ENCODE measurements at places on chromosomes 2 and 18.

DNA sequence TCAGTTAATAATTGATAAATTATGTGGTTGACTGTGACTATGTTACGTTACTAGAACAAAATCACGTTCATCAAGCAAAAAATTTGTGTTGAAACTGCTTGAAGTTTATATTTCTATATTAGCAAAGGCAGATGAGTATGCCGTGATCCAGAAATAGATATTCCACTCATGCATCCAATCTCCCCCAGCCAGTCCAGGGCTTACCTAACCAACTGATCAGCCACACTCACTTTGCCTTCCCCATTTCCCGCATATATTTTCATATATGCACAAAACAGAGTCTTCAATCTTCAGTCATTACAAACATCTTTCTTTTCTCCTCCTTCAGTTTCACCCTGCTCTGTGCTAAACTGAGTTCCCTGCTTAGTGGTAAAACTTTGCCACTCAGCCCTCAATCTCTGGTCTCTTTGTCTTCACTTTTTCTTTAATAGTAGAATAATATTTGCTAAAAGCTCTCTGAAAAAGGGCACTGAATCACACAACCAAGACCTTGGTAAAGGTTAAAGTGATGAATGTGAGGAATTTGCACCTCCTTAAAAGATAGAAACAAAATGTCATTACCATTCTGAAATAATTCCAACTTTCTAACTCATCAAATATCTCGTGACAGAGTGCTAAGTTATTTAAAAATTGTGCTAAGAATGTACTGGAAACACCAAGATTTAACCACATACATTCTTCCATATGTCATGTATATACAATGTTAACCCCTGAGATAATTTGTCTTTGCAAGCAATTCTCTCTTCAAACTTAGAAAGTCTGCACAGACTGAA is 893.2 kb upstream of the CRIM1 start:
- DNase-seq: no peak

DNA sequence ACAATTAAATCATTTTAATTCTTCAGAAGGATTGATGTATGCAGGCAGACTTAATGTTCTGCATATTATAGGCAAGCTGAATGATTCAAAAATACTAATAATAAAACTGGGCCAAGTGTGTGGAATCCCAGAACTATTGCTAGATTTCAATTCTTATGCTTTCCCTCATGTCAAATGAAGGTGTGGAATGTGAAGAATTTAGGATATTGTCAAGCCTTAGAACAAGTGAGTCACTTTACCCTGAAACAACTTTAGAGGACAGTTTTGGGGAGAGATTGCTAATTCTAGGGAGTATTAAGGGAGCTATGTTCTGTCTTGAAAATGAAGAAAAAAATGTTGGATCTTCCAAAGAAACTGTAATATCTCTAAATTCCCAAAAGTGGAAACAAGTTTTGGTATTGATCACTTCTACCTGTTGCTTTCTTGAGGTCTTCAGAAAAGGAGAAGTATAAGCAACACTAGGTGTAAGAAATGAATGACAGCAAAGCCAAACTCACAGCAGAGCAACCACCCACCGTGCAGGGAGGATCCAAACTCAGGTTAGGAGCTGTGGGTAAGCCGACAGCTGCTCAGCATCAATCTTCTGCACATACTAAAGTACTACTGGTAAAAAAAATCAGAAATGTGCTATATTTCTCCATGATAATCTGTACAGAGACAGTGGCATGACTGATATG is 818.1 kb downstream of the SLC4A3 start:
- DNase-seq: no peak

DNA sequence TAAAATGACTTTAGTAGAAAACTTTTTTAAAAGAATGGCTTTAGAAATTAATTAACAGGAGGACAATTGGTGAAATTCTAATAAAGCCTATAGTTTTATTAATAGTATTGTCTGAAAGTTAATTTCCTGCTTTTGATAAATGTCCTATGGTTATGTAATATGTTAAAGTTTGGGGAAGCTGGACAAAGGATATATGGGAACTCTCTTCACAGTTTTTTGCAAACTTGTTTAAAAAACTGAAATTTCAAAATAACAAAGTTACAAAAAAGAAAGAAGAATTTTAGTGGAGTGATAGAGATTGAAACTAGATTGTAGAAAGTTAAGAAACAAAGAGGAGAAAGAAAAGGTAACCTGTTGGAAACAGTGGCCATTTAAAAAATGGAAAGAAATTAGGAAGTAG is 67.3 kb downstream of the SEMA4F start:
- no peak for DNase-seq

DNA sequence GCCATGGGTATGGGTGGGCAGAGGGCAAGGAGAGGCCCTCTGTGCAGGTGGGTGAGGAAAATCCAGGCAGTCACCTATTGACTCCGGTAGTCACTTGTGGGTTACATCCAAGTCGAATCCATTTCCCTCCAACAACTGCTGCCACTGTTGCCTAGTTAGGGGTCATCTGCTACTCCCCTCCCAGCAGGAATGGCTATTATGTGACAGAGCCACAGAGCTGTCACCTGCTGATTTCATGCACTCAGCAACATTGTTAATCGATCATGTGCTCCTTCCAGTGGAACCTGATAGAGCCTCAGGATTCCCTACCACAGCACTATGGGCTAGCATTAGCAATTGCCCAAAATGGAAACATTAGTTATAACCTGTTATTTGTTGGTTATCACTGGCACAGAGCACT is 31.4 kb downstream of the POLR1A start:
- DNase-seq: no peak

DNA sequence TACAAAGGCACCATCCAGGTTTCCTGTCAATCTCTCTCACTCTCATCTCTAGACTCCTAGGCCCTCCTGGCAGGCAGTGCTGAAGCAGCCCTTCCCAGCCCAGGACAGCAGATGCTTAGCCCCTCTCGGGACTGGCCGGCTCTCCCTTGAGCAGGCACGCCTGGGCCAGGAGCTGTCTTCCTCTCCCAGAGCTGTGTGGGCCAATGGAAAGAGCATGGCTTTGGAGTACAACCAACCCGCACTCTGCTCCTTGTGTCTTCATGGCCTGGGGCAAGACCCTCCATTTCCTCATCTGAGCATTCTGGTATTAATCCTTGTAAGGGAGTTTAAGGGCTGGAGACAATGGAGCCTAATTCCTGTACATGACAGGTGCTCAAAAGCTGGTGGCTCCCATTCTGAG is 97.2 kb downstream of the CAPN13 start:
- DNase-seq: no peak

All from AG09309 (cell line).